ENCODE measurements at places on chromosomes 7 and 10.

GRCh38 chr10:63458177-63458576, 7.6 kb downstream of the JMJD1C start:
- DNase-seq, result no peak

DNA sequence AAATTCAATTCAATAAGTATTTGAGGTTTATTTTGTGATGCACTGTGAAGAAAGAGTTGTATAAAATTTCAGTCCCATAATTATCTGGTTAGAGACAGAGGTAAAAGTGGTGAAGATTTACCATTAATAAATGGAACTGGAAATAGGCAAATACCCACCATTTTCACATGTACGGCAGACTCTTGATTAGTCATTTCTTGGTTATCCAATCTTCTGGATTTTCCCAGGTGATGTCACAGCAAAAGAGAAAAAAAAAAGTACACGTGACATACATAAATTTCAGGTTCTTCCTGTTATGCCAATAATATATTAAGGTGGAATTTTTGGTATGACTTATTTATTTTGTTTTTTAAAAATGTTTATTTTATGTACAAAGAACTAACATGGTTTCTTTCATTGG, 26.8 kb downstream of the NT5C3A start:
- DNase-seq, result no peak

GRCh38 chr10:49260644-49261296, 38.2 kb upstream of the C10orf71 start:
- no peak for DNase-seq

- no peak for DNase-seq
Measured at GRCh38 chr7:6231184-6231583, 41.2 kb downstream of the CYTH3 start.

DNA sequence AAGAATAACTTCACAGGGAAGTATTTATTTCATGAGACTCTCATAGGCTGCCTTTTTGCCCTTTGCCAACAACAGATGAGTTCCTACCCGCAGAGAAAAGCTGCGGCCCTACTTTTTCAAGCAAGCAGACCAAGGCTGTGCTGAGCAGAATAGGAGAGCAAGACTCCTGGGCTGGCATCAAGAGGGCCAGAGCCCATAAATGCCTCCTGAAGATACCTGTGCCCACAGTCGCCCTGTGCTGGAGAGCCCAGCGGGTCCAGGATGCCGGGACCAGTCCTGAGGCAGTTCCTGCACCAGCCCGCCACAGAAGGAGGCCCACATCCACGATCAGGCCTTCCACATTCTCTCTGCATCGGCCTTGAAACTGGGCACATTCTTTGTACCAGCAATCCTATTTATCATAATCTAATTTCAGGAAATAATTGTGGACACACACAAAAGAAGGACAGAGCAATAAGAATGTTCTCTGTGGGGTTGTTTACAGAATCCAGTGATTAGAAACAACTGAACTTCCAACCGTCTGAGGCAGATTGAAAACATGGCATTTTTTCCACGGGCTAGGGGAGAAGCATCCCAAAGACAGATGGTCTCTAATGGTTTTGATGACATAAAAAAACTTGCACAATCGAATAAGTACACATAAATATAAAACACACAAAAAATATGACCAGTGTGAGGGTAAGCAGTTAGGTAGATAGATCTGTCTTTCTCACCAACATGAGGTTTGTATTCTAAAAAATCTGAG, 95.6 kb downstream of the CPXM2 start:
- no peak for DNase-seq

- DNase-seq, result peak; percentile 77
Measured at GRCh38 chr10:14009371-14010100, 321.2 kb downstream of the FRMD4A start.

DNA sequence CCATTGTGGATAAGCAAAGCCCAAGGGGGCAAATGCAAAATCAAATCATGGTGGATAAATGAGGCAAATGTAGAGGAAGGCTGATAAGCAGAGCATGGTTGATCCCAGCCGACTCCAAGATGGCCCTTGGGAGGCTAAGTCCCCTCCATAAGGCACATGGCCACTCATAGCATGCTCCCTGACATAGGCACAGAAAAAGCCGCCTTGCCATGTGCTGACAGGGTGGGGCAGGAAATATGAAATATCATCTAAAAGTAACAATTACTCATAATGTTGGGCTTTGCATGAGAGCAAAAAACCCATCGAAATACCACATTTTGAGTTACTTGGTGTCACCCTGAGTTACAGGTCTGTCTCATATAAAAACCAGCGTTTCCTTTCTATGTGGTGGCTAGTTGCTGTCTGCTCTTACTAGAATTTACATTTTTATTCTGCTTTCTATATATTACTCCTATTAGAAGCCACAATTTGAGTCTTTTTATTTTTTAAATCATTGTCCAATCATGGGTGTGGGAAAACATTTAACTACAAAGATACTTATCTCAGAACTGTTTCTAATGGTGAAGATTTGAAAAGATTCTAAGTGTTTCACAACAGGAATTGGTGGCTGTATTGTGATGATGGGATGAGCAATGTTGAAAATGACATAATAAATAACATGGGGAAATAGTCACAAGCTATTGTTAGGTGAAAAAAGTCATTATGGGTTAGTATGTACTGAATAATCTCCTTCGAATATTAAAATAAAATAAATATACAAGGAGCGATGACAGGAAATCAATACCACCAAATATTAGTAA, 102.7 kb downstream of the CUBN start:
- no peak for DNase-seq

- no peak for DNase-seq
Measured at GRCh38 chr7:78002021-78002420, 203.4 kb downstream of the PHTF2 start.

- DNase-seq, result peak; percentile 37
Measured at GRCh38 chr10:12797471-12798262, 203.8 kb downstream of the CCDC3 start.

- no peak for DNase-seq
Measured at GRCh38 chr10:28328346-28328745, 25.5 kb upstream of the MPP7 start.

DNA sequence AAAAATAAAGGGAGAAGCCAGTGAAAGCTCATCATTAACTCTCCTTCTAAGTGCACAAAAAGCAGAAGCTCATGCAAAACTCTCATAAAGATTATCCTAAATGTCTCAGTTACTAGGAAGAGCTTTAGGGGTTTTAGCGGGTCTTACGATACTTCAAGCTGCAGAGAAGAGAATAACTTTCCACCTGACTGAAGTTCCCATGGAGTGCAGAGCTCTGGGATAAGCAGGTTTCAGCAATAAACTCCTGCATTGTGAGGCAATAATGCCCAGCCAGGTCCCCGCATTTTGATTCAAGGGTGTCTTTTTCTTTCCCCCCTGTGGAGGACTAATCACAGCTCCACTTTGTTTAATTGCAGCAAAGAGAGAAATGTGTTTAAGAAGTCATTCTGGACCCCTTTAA, 241.9 kb upstream of the SP8 start:
- peak; percentile 2 for DNase-seq
